ENCODE measurements at places on chromosomes 12 and 14. TPM values are rescaled to one million over a fixed set of nuclear protein-coding genes. Genes with fewer than 3 reads are reported as not detected.
A peak's percentile ranks its signal among the peaks of the same experiment; 100 is the strongest.

- H3K27me3 ChIP-seq, result no peaks in the 10 kb centered on the region
- H3K36me3 ChIP-seq, result no peaks in the 10 kb centered on the region
- no peak for DNase-seq
- H3K4me1 ChIP-seq, result no peaks in the 10 kb centered on the region
- H3K27ac ChIP-seq, result no peak overlapping the region
Observed at GRCh38 chr14:95217391-95217900, 60.1 kb upstream of the DICER1 start.

DNA sequence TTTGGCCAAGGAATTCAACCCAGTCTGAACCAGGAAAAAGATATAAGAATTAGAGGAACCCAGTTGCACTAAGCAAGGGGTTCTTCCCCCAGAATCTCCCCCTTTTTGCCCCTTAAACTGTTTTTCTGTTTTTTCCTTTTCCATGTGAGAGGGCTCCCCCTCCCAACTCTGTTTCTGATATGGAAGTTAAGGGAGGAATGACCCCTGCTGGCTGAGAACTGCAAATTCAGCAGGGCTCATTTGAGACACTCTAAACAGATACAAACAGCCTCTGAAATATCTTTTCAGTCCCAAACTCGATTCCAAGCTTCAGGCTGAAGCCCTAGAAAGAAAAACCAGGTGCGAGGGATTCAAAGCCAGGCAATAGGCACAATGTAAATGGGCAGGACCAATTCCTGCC lies 132.7 kb downstream of the SLC41A2 start:
- DNase-seq, result no peak
- H3K4me3 ChIP-seq, result no peak overlapping the region
- no peak overlapping the region for H3K27ac ChIP-seq
- no peaks in the 10 kb centered on the region for H3K4me1 ChIP-seq

DNA sequence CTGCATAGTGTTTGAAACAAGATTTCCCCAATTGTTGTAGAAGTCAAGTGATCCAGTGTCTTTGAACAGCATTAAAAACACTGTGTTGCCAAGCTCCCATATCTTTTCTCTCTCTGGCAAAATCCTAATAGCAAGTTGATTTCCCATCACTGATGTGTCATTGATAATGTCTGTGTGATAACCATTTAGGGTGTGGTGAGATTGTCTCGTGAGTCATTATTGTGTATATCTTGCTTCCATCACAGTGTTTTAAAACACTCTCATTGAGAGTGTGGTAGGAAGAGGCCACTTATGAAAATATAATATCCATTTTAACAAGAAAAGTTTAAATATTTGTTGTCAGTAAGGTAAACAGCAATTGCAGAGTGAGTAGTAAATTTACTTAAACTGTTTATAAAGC lies 74.7 kb downstream of the PRORP start:
- H3K4me3 ChIP-seq, result no peak overlapping the region
- H3K4me1 ChIP-seq, result no peaks in the 10 kb centered on the region
- no peak for DNase-seq
- H3K36me3 ChIP-seq, result no peaks in the 10 kb centered on the region
- H3K27me3 ChIP-seq, result no peaks in the 10 kb centered on the region

DNA sequence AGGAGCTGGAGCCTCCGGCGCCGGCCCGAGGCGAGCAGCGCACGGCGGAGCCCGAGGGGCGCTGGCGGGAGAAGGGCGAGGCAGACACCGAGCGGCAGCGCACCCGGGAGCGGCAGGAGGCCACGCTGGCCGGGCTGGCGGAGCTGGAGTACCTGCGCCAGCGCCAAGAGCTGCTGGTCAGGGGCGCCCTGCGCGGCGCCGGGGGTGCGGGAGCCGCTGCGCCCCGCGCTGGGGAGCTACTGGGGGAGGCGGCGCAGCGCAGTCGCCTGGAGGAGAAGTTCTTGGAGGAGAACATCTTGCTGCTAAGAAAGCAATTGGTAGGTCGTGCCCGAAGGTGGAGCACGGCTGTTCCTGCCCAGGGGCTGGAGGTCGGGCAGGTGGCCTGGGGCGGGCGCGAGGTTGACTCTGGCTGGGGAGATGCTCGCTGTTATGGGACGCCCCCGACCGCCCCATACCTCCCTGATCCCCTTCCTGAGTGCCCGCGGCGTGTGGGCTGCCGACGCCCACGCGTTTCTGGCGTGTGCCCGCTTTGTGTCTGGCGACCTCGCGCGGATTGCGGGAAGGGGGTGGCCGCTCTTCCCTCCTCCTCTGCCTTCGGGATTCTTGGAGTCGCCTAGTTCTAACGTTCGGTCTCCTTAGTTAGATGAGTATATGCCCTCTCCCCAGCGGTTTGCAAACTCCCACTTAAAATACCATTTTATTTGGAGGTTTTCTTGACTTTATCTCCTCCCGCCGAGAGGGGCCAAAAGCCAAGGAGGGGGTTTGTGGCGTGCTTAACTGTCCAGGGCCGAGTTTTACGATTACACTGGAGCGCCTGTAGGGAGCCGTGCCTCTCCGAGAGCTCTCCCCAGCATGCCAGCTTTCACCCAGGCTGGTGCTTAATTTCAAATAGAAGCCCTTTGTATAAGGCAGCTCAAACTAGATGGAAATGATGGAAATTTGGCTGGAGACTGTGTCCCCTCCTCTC lies 752 bp downstream of the DACT1 start:
- H3K27ac ChIP-seq, result peak overlapping the region; percentile 72
- no peaks in the 10 kb centered on the region for H3K36me3 ChIP-seq
- H3K4me1 ChIP-seq, result peaks cover 49% of the 10 kb centered on the region
- no peaks in the 10 kb centered on the region for H3K27me3 ChIP-seq

DNA sequence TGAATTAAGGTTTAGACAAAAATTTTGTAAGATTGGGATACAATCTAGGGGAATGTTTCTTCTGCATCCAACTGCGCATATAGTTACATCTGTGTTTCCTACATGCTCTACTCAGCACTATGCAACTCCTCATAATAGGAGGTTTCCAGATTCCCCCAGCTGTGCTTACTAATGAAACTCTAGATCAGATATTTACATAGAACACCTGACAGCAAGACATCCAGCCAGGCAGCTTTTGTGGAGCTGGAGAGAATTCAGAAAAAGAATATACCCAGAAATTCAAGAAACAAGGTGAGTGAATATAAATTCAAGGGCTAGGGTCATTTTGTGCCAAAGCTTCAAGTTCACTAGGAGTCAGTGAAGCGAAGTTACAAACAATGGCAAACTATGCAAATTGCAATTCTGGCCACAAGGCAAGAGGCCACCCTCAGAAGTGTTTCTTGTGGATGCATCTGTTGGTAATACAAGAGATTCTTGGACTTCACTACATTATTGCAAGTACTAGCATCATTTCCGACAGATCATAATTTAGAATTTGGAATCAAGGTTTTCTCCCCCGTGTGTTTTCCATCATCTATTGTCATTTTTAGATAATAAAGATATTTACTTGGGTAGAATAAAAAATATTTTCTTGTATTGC lies 341.2 kb upstream of the NAV3 start:
- H3K4me3 ChIP-seq, result no peak overlapping the region
- no peaks in the 10 kb centered on the region for H3K27me3 ChIP-seq
- H3K27ac ChIP-seq, result no peak overlapping the region
- DNase-seq, result no peak
- no peaks in the 10 kb centered on the region for H3K4me1 ChIP-seq

DNA sequence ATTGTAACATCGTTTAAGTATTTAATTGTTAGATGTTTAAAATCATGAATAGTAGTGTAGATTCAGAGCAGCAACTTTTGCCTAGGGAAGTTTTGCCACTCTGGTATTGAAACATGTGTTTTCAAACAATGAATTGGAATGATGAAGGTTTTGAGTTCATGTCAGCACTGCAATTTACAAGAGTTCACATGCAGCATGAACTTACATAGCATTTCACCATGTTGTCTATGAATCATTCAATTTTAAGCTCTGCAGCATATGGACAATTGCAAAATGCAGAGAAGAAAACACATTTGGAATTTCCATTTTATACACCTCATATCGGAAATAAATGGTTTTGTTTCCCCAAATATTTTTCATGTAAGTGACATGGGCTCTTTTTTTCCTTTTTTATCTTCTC lies 170.7 kb upstream of the CDKN3 start:
- no peaks in the 10 kb centered on the region for H3K36me3 ChIP-seq
- peaks cover 2% of the 10 kb centered on the region for H3K4me1 ChIP-seq
- DNase-seq, result no peak
- H3K27me3 ChIP-seq, result no peaks in the 10 kb centered on the region
- H3K4me3 ChIP-seq, result no peak overlapping the region

Gene KRT3
- not detected for total RNA-seq

All from stomach (tissue), 19 donors.